Stimulated activated CD4-positive, alpha-beta T cell treated with anti-CD3 and anti-CD28 coated beads, Interleukin-4, amount 100 ng/mL, for 24 hours (primary cell): ENCODE measurements at places on chromosomes 2 and 18.

DNA sequence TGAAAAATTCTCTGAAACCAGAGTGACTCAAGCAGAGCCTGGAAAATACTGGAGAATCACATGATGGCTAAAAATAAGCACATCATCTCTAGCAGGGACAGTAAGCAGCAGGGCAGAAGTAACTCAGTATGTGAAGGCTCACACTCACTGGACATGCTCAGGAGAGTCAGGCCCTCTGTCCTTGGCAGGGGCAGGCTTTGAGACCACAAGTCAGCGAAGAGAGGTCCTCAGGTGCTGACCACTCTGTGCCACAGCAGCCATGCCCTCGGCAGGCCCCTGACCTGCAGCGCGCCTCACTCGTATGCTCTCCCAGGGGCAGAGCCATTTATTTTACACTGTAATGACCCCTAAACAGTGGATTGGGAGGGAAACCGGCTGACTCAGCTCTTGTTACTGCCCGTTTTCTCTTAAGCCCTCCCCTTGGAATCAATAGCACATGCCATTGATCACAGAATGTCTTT is 76.8 kb downstream of the MAPRE2 start:
- DNase-seq, result no peak

GRCh38 chr2:15069149-15069548 is 436.6 kb downstream of the LRATD1 start:
- DNase-seq, result no peak

DNA sequence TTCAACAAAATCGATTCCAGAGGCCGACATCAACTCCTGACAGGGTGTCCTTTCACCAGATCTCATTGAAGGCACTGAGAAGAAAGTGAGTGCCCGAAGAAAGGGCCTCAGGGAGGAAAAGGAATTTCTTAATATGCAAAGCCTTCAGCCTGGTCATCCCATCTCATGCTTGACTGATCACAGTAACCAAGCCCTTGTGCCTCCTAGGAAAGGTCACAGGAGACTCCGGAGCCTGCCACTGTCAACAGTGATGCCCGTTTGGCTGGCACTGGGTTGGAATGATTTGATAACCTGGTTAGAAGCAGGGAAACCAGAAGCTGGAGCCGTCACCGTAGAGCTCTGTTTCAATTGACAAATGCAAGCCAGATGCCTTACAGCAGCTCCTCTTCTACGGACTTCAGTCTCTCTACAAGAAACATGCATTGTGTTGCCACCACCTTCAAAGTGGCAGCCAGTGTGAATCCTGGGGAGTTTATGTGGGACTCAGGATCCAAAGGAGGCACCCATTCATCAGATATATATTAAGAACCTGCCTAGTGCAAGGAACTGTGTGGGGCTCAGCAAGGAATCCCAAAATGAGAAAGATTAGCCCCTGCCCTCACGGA is 24.6 kb downstream of the COX7A2L start:
- DNase-seq, result no peak

DNA sequence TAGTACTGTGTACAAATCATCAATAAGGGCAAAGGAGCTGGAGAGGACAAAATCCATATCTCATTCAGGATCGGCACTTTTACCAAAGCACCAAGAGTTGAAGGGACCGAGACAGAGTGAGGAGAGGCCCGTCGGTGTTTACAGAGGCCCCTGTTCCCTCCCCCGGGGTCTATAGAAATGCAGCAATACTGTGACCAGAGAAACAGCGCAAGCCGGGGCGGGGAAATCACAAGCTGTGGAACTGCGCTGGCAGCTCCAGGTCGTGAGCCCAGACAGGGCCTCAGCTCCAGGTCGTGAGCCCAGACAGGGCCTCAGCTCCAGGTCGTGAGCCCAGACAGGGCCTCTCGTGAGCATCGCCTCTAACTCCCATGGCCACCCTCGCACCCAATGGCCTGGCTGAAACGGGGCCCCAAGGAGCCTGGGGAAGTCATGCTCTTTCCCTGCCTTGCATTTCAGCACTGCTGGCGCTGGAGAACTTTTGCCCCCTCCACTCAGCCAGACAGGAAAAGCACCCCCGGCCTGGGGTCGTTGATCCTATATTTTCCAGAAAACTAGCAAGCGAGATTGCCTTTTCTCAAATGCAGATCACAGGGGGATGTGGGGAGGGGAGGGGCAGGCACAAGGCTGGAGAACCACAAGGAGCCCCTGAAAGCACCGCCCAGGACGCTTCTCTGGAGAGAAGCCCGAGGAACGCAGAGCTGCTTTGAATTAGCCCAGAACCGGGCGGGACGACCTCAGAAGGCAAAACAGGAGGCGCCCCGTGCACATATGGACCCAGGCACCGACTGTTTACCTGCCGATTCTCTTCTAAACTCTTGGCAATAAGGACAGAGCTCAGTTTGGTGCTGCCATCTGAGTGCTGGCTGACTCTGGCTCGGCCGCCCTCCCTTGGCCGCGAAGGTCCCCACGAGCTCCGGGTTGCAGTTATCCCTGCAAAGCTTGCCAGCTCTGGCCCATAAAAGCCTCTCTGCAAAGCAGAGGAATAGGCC is 223.7 kb downstream of the ACKR3 start:
- DNase-seq, result no peak
